Fibroblast of skin of right quadriceps (primary cell): ENCODE measurements at places on chromosomes 2 and 18.

- DNase-seq = no peak
These were observed 115.7 kb downstream of the MYO1B start for GRCh38 chr2:191360918-191361317.

- no peak for DNase-seq
These were observed 245.2 kb upstream of the LRATD1 start for GRCh38 chr2:14387332-14387731.

DNA sequence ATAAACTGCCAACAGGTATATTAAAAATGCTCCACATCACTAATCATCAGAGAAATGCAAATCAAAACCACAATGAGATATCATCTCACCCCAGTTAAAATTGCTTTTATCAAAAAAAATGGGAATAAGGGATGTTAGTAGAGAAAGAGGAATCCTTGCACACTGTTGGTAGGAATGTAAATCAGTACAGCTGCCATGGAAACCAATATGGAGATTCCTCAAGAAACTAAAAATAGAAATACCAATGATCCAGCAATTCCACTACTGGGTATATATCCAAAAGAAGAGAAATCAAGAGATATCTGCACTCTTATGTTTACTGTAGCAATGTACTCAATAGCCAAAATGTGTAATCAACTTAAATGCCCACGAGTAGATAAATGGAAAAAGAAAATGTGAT is 40.6 kb downstream of the ZRANB3 start:
- peak; percentile 46 for DNase-seq

- peak; percentile 54 for DNase-seq
These were observed 2.4 kb downstream of the SCG2 start for GRCh38 chr2:223599640-223600380.

GRCh38 chr2:105972246-105972645 is 221.9 kb downstream of the UXS1 start:
- no peak for DNase-seq

- DNase-seq = peak; percentile 35
These were observed 473.4 kb upstream of the TRIB2 start for GRCh38 chr2:12243381-12243780.

GRCh38 chr2:174023591-174024523 is 58.7 kb upstream of the SP3 start:
- peak; percentile 91 for DNase-seq

- no peak for DNase-seq
These were observed 54.9 kb downstream of the FAM178B start for GRCh38 chr2:96931466-96931865.

DNA sequence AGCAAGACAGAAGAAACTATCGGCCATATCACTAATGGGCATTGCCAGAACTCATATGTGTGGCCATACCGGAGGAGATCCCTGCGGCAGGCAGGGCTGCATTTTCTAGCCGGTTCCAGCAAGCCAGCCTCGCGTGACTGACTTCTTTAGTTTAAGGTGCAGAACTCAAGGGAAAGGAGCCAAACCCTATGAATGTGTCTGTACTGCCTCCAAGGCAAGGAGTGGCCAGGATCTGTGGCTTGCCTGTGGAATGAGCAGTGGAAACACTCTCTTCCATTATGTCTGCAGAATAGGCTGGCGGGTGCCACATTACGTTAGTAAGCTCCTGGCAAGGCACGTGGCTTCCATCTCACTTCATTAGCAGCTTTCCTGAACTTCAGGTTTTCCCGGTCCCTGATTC is 137.6 kb downstream of the ATL2 start:
- peak; percentile 63 for DNase-seq

DNA sequence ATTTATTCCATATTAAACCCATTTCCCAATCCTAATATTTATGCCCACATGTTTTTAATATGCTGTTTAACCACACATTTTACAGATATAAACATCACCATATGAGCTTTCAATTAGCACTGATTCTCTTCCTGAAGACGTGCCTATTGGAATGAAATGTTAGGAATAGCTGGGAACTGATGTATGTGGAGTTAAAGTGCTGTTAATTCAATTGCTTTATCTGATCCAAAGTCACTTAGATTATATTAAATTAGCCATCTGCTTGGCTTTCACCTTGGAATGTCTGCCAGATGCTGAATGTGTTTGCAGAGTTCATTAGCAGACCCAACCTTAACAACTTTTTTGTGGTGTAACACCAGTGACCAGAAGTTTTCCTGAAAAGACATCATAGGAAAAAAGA is 942.9 kb upstream of the KLHL29 start:
- DNase-seq = peak; percentile 2

- peak; percentile 5 for DNase-seq
These were observed 26.8 kb downstream of the SERPINB4 start for GRCh38 chr18:63617049-63617914.

DNA sequence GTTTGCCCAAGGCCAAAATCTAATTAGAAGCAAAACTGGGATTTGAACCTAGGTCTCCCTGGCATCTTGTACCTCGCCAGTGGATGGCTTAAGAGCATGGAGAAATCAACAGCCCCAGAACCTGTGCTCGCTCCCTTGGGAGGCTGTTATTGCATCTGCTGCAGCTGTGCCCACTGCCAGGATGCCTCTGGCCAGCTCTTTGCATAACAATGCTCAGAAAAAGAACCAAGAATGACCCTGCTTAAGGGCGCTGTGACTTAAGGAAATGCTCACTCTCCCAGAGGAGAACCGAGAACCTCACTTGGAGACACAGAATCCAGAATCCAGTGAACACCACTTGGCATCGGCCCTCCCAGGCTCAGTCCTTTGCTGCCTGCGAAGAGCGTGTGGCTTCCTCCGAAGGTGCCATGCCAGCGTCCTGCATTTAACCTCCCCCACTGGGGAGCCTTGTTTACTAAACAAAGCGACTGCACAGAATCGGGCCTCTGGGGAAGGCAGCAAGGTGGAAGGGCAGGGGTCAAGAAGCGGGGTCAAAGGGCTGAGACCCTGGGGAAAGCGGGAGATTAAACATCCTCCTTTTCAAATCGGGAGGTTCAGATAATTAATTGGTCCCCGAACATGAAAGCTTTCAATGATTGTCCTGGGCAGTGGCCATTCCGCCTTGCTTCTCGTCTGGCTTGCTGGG is 71.0 kb upstream of the BOD1L2 start:
- DNase-seq = no peak

DNA sequence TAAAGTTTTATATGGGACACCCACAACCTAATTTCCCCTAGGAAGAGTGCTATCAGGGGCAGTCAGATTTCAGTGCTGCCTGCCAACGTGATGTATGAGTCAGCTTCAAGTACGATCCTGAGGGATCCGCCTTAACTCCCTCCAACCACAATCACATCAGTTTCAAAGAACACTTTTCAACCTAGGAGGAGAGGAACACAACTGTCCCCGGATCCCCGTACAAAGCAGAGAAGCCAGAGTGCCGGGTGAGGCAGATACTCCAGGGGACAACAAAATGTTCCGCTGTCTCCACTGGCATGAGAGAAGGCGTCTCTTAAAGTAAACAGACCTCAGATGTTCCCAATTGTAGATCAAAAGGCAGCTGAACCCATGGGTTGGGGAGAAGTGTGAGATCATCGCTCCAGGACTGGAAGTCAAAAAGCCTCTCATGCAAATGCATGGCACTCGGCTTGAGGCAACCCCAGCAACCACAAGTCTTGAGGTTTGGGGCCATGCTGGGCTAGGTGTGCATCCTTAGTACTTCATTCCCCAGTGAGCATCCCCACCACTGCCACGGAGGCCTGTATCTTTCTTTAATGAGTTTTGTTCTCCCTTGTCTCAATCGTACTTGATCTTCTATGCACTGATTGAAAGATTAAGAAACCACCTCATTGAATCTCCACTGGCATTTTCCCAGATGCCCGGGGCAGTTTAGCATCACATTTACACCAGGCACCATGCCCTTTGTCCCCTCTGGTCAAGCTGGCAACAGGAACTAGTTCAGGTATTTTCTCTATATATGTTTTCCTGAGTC is 91.0 kb upstream of the CCBE1 start:
- peak; percentile 80 for DNase-seq

GRCh38 chr2:203722411-203722810 is 16.0 kb downstream of the CD28 start:
- DNase-seq = peak; percentile 20

- DNase-seq = no peak
These were observed 91.9 kb downstream of the TWIST2 start for GRCh38 chr2:238939521-238940403.

DNA sequence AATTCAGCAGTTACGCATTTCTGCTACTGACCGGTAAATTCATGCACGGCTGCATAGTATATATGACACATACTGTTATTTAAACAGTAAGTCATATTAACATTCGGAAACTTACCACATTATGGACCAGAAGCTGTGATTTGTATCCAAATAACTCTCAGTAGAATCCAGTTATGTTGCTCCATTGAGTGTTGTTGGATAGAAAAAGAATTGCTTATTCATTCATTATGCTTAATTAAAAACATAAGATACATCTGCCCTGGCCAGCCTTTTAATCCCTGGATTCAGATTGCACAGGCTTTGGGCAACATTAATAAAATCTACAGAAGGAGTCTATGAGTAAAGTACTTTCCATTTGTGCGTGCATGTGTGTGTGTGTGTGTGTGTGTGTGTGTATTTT is 111.3 kb downstream of the CPS1 start:
- no peak for DNase-seq

- DNase-seq = peak; percentile 9
These were observed 62.1 kb upstream of the SLC16A14 start for GRCh38 chr2:230130668-230131364.

GRCh38 chr18:79952996-79953559 is 1.6 kb upstream of the SLC66A2 start:
- DNase-seq = no peak

GRCh38 chr18:79422022-79422782 is 26.5 kb downstream of the NFATC1 start:
- peak; percentile 68 for DNase-seq

- no peak for DNase-seq
These were observed 17.7 kb downstream of the BOK start for GRCh38 chr2:241576293-241576654.

- no peak for DNase-seq
These were observed 148.5 kb upstream of the SATB2 start for GRCh38 chr2:199606193-199606780.

- DNase-seq = peak; percentile 55
These were observed 1.0 kb upstream of the ZNF532 start for GRCh38 chr18:58863539-58864145.

DNA sequence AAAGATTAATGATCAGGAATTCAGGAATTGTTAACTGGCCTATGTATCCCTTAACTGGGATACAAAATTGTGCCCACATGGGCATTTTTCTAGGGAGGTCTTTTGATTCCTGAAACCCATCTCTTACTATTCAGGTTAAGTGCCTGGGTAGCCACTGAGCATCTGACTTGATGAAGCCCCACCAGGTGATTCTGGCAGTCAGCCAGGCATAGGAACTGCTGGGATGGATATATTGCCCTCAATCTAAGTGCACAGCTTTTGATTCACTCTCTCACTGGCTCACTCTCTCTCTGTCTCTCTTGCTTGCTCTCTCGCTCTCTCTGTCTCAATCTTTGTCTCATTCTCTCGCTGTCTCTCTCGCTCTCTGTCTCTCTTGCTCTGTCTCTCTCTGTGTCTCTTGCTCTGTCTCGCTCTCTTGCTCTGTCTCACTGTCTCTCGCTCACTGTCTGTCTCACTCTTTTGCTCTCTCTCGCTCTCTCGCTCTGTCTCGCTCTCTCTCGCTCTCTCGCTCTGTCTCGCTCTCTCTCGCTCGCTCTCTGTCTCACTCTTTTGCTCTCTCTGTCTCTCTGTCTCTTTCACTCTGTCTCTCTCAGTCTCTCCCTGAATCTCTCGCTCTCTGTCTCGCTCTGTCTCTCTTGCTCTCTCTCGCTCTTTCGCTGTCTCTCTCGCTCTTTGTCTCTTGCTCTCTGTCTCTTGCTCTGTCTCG is 22.3 kb downstream of the INPP1 start:
- DNase-seq = no peak

DNA sequence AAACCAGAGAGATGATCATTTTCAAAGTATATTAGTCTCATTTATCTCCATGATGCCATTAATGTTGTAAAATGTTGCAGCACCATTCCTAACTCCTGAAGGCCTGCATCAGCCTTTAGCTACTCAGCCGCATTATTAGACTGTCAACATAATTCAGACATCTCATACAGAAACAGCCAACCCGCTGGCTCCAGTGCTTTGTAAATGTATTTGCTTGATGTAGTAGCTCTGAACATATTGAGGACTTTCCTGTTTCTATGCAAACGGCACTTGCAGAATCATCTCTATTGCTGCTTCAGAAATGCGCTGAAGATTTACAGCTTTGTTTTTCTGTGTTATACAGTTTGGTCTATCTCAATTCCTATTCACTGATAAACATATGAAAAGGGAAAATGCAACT is 372.2 kb downstream of the DSEL start:
- DNase-seq = no peak

DNA sequence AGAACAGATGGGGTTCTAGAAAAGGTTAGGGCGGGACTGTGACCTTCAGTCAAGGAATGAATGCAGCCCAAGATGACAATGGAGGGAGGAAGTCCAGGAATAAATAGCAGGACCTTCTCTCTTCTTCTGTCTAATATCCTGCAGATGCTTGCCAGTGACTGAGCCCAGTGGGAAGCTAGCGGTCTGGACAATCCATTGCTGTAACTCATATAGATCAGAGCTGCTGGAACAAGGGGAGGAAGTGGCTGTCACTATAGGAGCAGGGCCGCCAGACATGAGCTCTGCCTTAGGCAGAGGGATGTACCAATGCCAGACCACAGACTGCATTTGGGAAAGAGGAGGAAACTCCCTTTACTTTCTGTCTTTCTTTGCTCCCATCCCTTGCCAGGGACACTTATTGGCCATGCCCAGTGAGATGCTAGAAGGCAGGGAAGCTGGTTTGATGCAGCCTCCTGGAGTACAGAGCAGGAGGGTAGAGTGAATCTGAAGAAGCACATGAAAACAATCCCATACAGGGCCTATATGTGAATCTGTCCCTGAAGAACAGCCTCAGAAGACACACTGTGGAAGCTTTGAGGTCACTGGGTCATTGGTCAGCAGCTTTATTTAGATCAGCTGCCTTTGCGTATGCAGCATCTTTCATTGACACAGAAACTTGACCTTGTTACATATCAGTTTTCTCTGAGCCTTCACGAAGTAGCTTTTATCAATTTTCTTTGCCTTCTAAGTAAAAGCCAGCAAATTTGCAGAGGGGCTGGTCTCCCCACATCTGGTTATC is 65.4 kb downstream of the CCDC85A start:
- peak; percentile 44 for DNase-seq

GRCh38 chr2:29921560-29921915 is at the start of gene ALK:
Gene ALK (minus strand): TSS chr2:29921586. CDS start chr2:29920659, 927 bp downstream.
- DNase-seq = peak; percentile 86

- DNase-seq = peak; percentile 65
These were observed 64.9 kb downstream of the EML4 start for GRCh38 chr2:42233976-42234441.
